ENCODE measurements at places on chromosomes 12 and 14. TPM values are rescaled to one million over a fixed set of nuclear protein-coding genes. Genes with fewer than 3 reads are reported as not detected.

PLA2G1B gene
- total RNA-seq = not detected

DNA sequence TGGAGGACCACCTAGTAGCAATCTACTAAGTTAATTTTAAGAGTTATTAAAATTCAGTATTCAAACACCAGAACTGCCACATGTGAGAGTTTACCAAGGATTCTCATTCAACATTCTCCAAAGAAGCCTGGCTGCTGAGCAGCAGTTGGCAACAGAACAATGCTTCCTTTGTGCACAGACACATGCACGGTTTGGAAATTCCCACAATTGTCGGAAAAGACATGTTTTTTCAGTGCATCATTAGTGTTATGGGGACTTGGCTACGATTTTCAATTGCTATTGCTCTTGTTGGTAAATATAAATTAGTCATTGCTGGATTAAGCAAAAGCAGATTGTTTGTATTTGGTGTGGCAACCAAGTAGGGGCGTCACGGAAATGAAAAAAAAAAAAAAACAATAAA is 22.2 kb downstream of the ST8SIA1 start:
- no peak for DNase-seq
- no peaks in the 10 kb centered on the region for H3K36me3 ChIP-seq
- H3K27me3 ChIP-seq = no peaks in the 10 kb centered on the region
- H3K27ac ChIP-seq = no peak overlapping the region

- no peaks in the 10 kb centered on the region for H3K36me3 ChIP-seq
- H3K4me1 ChIP-seq = peaks cover 2% of the 10 kb centered on the region
- DNase-seq = no peak
- no peak overlapping the region for H3K4me3 ChIP-seq
These were observed 12.2 kb upstream of the GPR68 start for GRCh38 chr14:91256661-91257060.

DAO gene
- not detected for total RNA-seq

- H3K4me3 ChIP-seq = no peak overlapping the region
- H3K27ac ChIP-seq = no peak overlapping the region
- no peaks in the 10 kb centered on the region for H3K36me3 ChIP-seq
- DNase-seq = no peak
These were observed 357.3 kb upstream of the RGS6 start for GRCh38 chr14:71574976-71575375.

GRCh38 chr12:67370979-67371378 is 101.8 kb downstream of the CAND1 start:
- H3K4me3 ChIP-seq = no peak overlapping the region
- DNase-seq = no peak
- H3K36me3 ChIP-seq = no peaks in the 10 kb centered on the region
- H3K4me1 ChIP-seq = no peaks in the 10 kb centered on the region

- H3K27me3 ChIP-seq = no peaks in the 10 kb centered on the region
- no peak overlapping the region for H3K4me3 ChIP-seq
- no peaks in the 10 kb centered on the region for H3K4me1 ChIP-seq
- DNase-seq = no peak
These were observed 32.1 kb downstream of the BAZ1A start for GRCh38 chr14:34843011-34843554.

GRCh38 chr12:18462442-18462841 is 201.1 kb downstream of the PIK3C2G start:
- no peak for DNase-seq
- H3K27ac ChIP-seq = no peak overlapping the region
- no peak overlapping the region for H3K4me3 ChIP-seq
- H3K4me1 ChIP-seq = no peaks in the 10 kb centered on the region
- no peaks in the 10 kb centered on the region for H3K36me3 ChIP-seq
- H3K27me3 ChIP-seq = no peaks in the 10 kb centered on the region

PRICKLE1 gene
- 20.0 TPM for total RNA-seq

DNA sequence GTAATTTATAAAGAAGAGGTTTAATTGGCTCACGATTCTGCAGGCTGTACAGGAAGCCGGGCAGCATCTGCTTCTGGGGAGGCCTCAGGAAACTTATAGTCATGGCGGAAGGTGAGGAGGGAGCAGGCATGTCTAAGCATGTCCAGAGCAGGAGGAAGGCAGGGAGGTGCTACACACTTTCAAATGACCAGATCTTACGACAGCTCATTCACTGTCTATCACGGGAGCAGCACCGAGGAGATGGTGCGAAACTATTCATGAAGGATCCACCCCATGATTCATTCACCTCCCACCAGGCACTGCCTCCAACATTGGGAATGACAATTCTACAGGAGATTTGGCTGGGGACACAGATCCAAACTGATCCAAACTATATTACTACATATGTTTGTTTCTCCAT is 10.0 kb downstream of the SFSWAP start:
- DNase-seq = no peak
- H3K4me3 ChIP-seq = no peak overlapping the region
- H3K4me1 ChIP-seq = peaks cover 11% of the 10 kb centered on the region
- peaks cover 75% of the 10 kb centered on the region for H3K36me3 ChIP-seq
- no peak overlapping the region for H3K27ac ChIP-seq

- H3K4me1 ChIP-seq = no peaks in the 10 kb centered on the region
- H3K27me3 ChIP-seq = no peaks in the 10 kb centered on the region
- DNase-seq = peak; percentile 62
- no peak overlapping the region for H3K27ac ChIP-seq
- no peaks in the 10 kb centered on the region for H3K36me3 ChIP-seq
These were observed 3.6 kb downstream of the ZNF839 start for GRCh38 chr14:102323102-102323501.

DNA sequence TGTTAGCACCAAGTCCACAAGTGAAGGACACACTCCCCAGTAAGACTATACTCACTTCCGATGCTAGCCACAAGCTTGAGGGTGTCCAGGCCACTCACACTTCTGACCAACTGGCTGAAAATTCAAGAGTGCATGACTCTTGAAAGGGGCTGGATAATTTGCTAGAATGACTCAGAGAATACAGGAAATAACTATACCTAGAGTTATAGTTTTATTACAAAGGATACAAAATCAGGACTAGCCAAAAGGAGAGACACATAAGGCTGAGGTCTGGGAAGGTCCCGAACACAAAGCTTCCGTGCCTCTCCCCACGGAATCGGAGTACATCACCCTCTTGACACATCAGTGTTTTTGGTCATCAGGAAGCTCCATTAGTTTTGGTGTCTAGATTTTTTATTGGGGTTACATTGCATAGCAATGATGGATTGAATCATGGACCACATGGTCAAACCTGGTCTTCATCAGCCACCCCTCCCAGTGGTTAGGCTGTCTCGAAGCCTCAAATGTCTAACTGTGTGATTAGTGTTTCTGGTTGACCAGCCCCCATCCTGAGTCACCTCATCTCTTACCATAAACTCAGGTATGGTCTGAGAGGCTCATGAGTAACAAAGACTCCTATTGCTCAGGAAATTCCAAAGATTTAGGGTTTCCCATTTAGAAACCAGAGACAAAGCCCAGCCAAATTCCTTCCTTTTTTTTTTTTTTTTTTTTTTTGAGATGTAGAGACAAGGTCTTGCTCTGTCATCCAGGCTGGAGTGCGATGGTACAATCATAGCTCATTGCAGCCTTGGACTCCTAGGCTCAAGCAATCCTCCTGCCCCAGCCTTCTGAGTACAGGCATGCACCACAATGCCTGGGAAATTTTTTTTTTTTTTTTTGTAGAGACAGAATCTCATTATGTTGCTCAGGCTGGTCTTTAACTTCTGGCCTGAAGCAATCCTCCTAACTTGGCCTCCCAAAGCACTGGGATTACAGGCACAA is 472.0 kb upstream of the TBX3 start:
- no peaks in the 10 kb centered on the region for H3K27me3 ChIP-seq
- no peak for DNase-seq
- no peak overlapping the region for H3K27ac ChIP-seq
- no peaks in the 10 kb centered on the region for H3K36me3 ChIP-seq

DNA sequence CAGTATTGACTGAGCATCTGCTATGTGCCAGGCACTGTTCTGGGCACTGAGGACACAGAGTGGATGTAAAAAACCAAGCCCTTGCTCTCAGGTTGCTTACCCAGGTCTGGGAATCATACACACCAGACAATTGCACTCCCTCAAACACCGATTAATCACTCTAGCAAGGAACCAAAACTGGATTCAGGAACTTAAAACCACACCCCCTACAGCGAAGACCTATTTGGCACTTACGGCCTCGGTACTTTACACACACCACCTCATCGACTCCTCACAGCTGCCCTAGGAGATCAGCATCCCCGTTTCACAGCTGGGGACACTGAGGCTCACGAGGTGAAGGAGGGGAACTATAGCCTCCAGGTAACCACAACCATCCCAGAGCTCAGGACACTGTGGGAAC is 1.6 kb downstream of the GLTP start:
- H3K36me3 ChIP-seq = no peaks in the 10 kb centered on the region
- DNase-seq = no peak
- peaks cover 12% of the 10 kb centered on the region for H3K4me1 ChIP-seq
- H3K4me3 ChIP-seq = peak overlapping the region; percentile 96
- no peak overlapping the region for H3K27ac ChIP-seq
- H3K27me3 ChIP-seq = no peaks in the 10 kb centered on the region

Measured in H9 (cell line).